Lung (tissue), 17 donors: ENCODE measurements at places on chromosomes 5 and 9. TPM values are rescaled to one million over a fixed set of nuclear protein-coding genes. Genes with fewer than 3 reads are reported as not detected.

GRCh38 chr5:29005386-29005785 lies 1967.0 kb upstream of the CDH9 start:
- H3K4me1 ChIP-seq: no peaks in the 10 kb centered on the region
- H3K36me3 ChIP-seq: no peaks in the 10 kb centered on the region
- DNase-seq: no peak
- no peaks in the 10 kb centered on the region for H3K27me3 ChIP-seq
- H3K4me3 ChIP-seq: no peak overlapping the region

The DOK3 gene
- 73.5 TPM for total RNA-seq

The ADAMTS16 gene
- total RNA-seq: 0.09 TPM

DNA sequence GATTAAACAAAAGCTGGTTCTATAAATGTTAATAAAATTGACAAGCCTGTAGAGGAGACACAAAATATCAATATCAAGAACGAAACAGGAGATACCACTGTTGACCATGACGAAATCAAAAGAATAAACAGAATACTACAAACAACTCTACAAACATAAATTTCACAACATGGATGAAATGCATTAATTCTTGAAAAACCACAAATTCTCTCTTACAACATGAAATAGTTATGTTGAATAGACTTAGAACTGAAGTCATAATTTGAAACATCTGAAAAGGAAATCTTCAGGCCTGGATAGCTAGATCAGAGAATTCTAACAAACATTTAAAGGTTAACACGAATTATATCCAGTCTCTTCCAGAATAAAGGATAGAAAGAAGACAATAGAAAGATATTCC lies 6.9 kb upstream of the SPATA31C1 start:
- H3K36me3 ChIP-seq: no peaks in the 10 kb centered on the region
- no peaks in the 10 kb centered on the region for H3K27me3 ChIP-seq
- no peak overlapping the region for H3K27ac ChIP-seq
- H3K4me1 ChIP-seq: no peaks in the 10 kb centered on the region

DNA sequence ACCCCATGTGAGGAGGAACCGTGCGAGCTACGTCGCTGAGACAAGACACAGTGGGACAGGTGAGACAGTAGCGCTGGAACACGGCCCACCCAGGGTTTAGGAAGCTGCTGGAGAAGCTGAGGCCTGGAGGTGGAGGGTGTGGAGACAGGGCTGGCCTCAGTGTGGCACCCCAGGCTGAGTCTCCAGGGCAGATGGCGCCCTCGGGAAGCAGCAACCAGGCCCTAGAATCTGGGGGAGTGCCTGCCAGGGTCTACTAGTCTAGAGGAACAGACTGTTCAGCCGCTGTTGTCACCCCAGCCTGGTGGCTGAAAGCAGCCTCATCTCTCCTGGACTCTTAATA lies 4.6 kb upstream of the TERT start:
- no peaks in the 10 kb centered on the region for H3K36me3 ChIP-seq
- DNase-seq: no peak
- peaks cover 8% of the 10 kb centered on the region for H3K27me3 ChIP-seq
- H3K4me3 ChIP-seq: no peak overlapping the region
- H3K27ac ChIP-seq: no peak overlapping the region

The ARL14EPL gene
- not detected for total RNA-seq

GRCh38 chr9:126114850-126115460 lies 211.7 kb upstream of the MVB12B start:
- H3K27me3 ChIP-seq: no peaks in the 10 kb centered on the region
- no peak overlapping the region for H3K27ac ChIP-seq
- no peaks in the 10 kb centered on the region for H3K36me3 ChIP-seq
- no peaks in the 10 kb centered on the region for H3K4me1 ChIP-seq
- no peak overlapping the region for H3K4me3 ChIP-seq

DNA sequence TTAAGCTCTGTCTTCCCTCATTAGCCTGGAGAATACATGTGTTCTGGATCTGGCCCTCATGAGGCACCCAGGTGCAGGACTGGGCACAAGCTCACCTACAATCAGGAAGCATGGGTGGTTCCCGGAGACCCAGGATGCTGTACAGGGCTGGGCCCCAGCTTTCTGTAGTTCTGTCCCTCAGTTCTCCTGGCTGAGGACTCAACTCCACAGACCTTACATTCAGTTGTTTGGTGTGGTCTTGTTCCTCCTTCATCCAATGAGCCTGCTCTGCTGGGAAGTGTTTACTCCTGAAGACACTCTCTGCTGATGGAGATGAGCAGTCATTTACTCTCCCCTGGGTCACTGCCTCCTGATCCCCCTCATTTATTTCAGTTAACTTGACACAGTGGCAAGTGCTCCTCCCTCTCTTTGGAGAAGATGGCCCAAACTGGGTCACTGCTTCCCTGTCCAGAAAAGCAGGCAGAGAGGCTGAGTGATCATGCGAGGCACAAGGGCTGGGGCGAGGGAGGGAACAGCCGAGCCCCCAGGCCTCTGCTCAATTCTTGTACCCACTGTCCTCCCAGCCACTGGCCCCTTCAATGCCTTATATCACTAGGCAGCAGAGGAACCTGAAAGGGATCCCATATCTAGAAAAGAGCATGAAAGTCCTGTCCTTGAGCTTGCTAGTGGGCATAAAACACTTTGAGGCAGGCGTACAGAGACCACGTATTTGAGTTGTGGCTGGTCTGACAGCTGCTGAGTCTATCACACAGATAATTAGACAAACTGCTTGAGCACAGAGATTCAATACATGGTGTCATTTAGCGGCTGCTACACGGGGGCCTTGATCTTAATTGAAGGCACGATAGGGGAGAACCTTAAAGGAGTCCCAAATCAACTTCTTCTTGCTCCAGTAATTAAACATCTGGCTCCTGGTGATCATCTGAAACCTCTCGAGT lies 221.7 kb downstream of the FSTL4 start:
- H3K36me3 ChIP-seq: no peaks in the 10 kb centered on the region
- H3K27ac ChIP-seq: no peak overlapping the region
- H3K27me3 ChIP-seq: no peaks in the 10 kb centered on the region
- H3K4me3 ChIP-seq: no peak overlapping the region

The HTR1A gene
- total RNA-seq: 0.20 TPM

DNA sequence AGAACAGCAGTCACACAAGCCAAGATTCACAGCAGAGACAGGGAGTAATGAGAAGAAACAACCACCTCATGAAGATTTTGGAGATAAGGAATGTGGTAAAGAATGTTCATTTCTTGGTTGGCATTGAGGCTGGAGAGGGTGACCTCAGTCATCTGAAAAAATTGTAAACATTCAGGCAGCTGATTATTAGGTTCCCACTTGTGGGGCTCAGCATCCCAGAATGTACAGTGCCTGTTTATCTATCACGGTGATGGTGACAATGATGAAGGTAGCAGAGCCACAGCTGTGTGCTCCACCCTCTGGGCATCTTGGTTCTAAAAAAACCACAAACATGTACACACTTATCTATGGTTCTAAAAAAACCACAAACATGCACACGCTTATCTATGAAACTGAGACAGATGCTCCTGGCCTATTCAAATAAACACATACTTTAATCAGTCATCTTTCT lies 143.9 kb upstream of the MOCS2 start:
- no peak overlapping the region for H3K27ac ChIP-seq
- no peak overlapping the region for H3K4me3 ChIP-seq
- no peaks in the 10 kb centered on the region for H3K36me3 ChIP-seq
- H3K4me1 ChIP-seq: no peaks in the 10 kb centered on the region
- no peaks in the 10 kb centered on the region for H3K27me3 ChIP-seq

DNA sequence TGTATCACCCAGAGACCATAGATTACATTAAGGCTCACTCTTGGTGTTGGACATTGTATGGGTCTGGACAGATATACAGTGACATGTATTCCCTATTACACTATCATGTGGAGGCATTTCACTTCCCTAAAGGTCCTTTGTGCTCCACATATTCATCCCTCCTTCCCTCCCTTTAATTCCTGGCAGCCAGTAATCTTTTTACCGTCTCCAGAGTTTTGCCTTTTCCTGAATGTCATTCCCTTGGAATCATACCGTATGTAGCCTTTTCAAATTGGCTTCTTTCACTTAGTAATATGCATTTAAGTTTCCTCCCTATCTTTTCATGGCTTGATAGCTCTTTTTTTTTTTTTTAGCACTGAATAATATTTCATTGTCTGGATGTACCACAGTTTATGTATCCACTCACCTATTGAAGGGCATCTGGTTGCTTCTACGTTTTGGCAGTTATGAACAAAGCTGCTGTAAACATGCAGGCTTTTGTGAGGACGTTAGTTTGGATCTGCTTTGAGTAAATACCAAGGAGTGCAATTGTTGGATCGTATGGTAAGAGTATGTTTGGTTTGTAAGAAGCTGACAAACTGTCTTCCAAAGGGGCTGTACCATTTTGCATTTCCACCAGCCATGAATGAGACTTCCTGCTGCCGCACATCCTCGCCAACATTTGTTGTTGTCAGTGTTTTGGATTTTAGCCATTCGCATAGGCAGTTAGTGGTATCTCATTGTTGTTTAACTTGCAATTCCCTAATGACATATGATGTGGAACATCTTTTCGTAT lies 122.1 kb upstream of the SMIM23 start:
- H3K36me3 ChIP-seq: no peaks in the 10 kb centered on the region
- H3K4me1 ChIP-seq: peaks cover 8% of the 10 kb centered on the region
- no peak for DNase-seq
- H3K4me3 ChIP-seq: no peak overlapping the region

DNA sequence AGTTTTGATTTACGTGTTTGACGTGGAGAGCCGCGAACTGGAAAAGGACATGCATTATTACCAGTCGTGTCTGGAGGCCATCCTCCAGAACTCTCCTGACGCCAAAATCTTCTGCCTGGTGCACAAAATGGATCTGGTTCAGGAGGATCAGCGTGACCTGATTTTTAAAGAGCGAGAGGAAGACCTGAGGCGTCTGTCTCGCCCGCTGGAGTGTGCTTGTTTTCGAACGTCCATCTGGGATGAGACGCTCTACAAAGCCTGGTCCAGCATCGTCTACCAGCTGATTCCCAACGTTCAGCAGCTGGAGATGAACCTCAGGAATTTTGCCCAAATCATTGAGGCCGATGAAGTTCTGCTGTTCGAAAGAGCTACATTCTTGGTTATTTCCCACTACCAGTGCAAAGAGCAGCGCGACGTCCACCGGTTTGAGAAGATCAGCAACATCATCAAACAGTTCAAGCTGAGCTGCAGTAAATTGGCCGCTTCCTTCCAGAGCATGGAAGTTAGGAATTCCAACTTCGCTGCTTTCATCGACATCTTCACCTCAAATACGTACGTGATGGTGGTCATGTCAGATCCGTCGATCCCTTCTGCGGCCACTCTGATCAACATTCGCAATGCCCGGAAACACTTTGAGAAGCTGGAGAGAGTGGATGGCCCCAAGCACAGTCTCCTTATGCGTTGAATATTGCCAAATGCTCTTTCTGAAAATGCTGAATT lies 850 bp downstream of the RRAGA start:
- H3K27ac ChIP-seq: peak overlapping the region; percentile 97
- H3K27me3 ChIP-seq: no peaks in the 10 kb centered on the region
- peaks cover 26% of the 10 kb centered on the region for H3K4me1 ChIP-seq
- peak; percentile 55 for DNase-seq
